ENCODE measurements at places on chromosomes 5 and 9. TPM values are rescaled to one million over a fixed set of nuclear protein-coding genes. Genes with fewer than 3 reads are reported as not detected.

The PRR16 gene
- polyA plus RNA-seq: 2.1 TPM

The MPDZ gene
- 57.8 TPM for polyA plus RNA-seq

The MSMP gene
- polyA plus RNA-seq: 1.3 TPM

The LCN12 gene
- 37.3 TPM for polyA plus RNA-seq

The NMUR2 gene
- polyA plus RNA-seq: 0.22 TPM

The CCDC180 gene
- polyA plus RNA-seq: 9.8 TPM

The IGIP gene
- polyA plus RNA-seq: 7.3 TPM

The GOLGA2 gene
- 70.2 TPM for polyA plus RNA-seq

The LRRC14B gene
- not detected for polyA plus RNA-seq

The SNAPC4 gene
- 15.1 TPM for polyA plus RNA-seq

The F2RL2 gene
- 0.88 TPM for polyA plus RNA-seq

The ZSWIM6 gene
- 25.5 TPM for polyA plus RNA-seq

The CYFIP2 gene
- 118 TPM for polyA plus RNA-seq

The RCL1 gene
- 18.3 TPM for polyA plus RNA-seq

The NKD2 gene
- 20.5 TPM for polyA plus RNA-seq

The CEP72 gene
- 11.3 TPM for polyA plus RNA-seq

The SLC22A4 gene
- polyA plus RNA-seq: 9.1 TPM

The PCDHGB3 gene
- 1.9 TPM for polyA plus RNA-seq

The WHRN gene
- 11.0 TPM for polyA plus RNA-seq

The DCP2 gene
- polyA plus RNA-seq: 37.9 TPM

The TMC1 gene
- polyA plus RNA-seq: 1.2 TPM

The NRARP gene
- polyA plus RNA-seq: 7.4 TPM

The SREK1 gene
- polyA plus RNA-seq: 165 TPM

The PCDHGC4 gene
- polyA plus RNA-seq: 4.3 TPM

The MUSK gene
- polyA plus RNA-seq: 0.04 TPM

The OR1J2 gene
- polyA plus RNA-seq: not detected

The TRIO gene
- polyA plus RNA-seq: 115 TPM

The CYSRT1 gene
- polyA plus RNA-seq: 17.0 TPM

The TTC23L gene
- polyA plus RNA-seq: 4.8 TPM

The TTC16 gene
- polyA plus RNA-seq: 0.20 TPM

The ELOVL7 gene
- polyA plus RNA-seq: 21.9 TPM

The ATG12 gene
- polyA plus RNA-seq: 60.4 TPM

The DNAH5 gene
- polyA plus RNA-seq: 1.2 TPM

The GDNF gene
- polyA plus RNA-seq: 12.8 TPM

The MCIDAS gene
- 1.4 TPM for polyA plus RNA-seq

The LHX6 gene
- polyA plus RNA-seq: 4.8 TPM

The SURF2 gene
- 23.1 TPM for polyA plus RNA-seq

The SLC34A1 gene
- polyA plus RNA-seq: 215 TPM

The DBH gene
- polyA plus RNA-seq: 1.4 TPM

The SLC45A2 gene
- polyA plus RNA-seq: 0.50 TPM

The CLIC3 gene
- 0.47 TPM for polyA plus RNA-seq

The TAF9 gene
- polyA plus RNA-seq: 49.5 TPM

The GFI1B gene
- 0.78 TPM for polyA plus RNA-seq

The HTR1A gene
- not detected for polyA plus RNA-seq

The SFXN1 gene
- polyA plus RNA-seq: 41.2 TPM

The SLC36A3 gene
- not detected for polyA plus RNA-seq

The APC gene
- 30.7 TPM for polyA plus RNA-seq

Measured in renal pelvis (tissue), 12 donors.